ENCODE measurements at places on chromosomes 5 and 9.

GRCh38 chr9:34518110-34518616 lies 4.6 kb downstream of the ENHO start:
- no peak for DNase-seq

DNA sequence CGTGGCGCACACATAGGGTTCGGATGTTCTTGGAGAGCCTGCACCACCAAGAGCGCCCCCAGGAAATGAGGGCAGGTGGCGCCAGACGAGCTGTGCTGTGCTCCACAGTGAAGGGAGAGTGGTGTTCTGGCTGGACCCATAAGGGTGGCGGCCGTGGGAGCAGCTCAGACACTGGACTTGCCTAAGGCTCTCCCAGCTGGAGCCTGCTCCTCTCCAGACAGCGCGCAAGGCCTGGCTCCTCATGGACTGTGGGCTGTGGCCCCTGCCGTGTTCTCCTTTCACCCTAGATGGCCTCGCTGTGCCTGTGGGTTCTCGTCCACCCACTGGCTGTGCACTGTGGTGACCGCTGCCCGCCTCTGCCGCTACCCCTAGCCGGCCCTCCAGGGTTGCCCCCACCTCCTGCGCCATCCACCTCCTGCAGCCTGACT lies 92.9 kb downstream of the EHMT1 start:
- no peak for DNase-seq

DNA sequence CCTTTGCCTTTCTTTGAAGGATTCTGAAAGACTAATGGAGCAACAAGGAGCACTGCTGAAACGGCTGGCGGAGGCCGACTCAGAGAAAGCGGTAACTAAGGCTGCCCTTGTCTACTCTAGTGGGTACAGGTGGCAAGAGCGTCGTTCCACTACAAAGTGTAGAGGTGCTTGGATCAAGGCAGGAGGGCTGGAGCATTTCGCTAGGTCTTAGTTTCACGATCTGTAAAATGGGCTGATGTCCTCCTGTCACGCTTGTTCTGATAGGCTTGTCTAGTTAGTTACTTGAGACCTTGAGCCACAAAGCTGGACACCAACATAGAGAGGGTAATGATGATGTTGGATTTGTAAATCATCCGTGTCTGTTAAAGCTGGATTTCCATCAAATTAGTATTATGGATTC lies 23.0 kb upstream of the GLE1 start:
- no peak for DNase-seq

DNA sequence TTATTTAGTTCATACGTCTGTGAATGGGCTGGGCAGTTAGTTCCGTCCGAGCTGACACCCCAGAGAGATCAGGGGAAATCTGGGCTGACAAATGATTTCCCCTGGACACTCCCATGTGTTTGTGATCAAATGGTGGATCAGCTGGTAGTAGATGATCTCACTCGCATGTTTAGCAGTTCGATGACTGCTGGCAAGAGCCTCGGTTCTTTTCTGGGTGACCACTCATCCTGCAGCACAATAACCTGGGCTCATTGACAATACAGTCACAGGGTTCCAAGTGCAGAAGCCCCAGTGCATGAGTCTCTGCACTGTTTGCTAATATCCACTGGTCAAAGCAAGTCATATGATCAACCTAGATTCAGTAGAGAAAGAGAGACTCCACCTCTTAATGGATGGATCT lies 155.9 kb downstream of the NR2F1-AS1 start:
- no peak for DNase-seq

DNA sequence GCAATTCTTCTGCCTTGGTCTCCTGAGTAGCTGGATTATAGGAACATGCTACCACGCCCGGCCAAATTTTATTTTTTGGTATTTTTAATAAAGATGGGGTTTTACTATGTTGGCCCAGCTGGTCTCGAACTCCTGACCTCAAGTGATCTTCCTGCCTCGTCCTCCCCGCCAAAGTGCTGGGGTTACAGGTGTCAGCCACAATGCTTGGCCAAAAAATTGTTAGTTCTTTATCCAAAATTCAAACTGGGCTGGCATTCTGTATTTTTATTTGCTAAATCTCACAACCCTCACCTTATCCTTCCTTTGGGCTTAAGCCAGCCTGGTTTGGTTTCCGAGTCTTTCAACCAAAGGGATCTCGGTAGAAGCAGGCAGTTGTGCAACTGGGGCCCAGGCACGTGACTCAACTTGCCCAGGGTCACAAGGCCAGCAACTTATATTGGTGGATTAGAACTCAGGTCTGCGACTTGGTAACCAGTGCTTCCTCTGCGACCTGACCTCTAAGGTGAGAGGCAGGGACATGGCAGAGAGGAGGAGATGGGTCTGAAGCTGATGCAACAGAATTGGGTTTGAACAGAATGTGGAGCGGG lies 26.5 kb upstream of the BOD1 start:
- no peak for DNase-seq

GRCh38 chr9:130263601-130264413 lies 1.8 kb upstream of the HMCN2 start:
- DNase-seq: no peak

GRCh38 chr9:136194540-136194939 lies 10.4 kb downstream of the LHX3 start:
- DNase-seq: no peak

- no peak for DNase-seq
These were observed 6.9 kb upstream of the NUDT12 start for GRCh38 chr5:103569313-103570060.

DNA sequence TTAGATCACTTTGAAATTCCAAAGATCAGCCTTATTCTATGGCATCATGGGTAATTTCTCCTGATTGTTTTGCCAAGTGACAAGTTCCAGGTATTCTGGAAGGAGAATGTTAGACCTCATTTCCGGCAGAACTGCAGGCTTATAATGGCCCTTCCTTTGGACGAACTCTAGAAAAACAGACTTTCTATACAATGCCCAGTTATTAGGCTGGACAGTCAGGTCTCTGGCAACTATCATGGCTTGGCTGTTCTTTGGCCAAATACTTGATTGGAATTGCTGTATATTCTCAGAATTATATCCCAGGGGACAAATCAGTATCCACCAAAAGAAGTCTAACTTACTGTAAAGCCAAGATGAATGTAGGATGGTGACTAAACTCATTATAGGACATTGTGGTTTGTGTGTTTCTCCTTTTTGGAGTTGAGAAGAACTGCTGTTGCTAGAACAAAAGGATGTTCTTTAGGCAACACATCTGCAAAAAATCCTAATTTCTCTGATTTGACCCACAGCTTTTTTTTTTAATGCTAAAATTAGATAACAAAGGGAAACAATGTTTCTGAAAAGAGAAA lies 69.0 kb downstream of the ADAMTSL1 start:
- no peak for DNase-seq

GRCh38 chr9:127873223-127873691 lies 4.2 kb downstream of the AK1 start:
- no peak for DNase-seq

DNA sequence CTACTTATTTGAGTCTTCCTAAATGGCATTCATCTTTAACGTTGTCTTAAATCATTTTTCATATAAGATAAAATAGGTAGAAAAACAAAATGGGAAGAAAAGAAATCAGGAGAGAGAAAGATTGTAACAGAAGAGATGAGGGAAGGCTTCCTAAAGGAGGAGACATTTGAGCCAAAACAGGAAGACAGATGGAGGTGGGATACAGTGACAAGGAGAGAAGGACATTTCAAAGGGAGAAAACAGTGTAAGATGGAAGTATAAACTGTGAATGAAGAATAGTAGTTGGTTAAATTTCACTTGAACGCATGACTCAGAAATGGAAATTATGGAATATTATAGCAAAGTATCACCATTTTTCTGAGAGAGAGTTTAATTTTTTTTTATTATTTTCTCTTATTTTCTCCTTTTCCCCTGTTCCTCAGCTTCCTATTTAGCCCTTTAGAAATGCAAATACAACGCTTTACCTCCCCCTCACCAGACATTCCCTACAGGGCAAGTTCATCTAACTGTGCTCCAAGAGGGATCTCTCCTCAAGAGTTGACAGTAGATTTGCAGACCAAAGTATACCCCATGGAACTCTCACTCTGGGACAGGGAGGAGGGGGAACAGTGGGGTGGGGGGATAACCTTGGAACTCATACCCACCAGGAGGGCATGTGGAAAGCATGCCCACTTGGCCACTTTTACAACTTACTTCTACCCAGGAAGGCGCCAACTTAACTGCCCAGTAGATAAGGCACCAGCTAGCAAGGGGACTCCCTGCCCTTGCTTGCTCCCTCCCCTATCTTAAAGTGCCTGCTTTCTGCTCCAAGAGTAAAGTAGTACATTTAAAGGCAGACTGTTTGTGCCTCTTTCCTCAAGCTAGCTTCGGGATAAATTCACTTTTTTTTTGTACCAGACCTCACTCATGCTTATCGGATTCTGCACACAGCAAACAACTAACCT lies 304.7 kb upstream of the POU5F2 start:
- no peak for DNase-seq

DNA sequence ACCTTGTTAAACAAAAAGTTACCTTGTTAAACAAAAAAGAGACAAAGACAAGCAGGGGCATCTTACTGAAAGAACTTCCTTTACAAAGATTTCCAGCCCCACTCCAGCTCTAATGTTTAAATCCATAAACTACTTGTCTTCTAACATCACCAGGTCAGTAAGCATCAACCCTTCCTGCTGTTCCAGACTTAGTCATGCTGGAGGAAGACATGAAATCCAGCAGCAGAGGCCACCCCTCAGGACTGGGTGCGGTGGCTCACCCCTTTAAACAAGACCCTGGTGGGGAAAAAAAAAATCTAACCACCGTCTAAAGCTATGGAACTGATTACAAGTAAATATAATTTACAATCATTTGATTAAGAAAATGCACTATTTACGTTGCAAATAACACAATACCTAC lies 9.1 kb downstream of the PDCL start:
- no peak for DNase-seq

DNA sequence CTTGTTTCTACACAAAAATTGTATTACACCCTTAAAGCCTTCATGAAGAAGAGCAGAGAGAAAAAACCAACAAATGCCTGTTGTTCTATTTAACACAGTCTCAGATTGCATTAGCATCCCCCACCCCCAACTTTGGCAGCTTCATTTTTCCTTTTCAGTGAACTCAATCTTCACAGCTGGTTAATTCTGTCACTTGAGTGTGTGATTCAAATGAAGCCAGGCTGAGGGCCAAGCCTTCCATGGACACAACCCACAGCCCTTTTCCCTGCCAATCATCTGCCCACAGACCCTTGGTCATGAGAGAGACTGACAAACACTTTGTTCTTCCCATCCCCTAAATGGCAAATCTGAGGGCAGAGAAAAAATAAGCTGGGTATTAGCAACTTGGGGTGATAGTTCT lies 217.5 kb upstream of the NMUR2 start:
- no peak for DNase-seq

DNA sequence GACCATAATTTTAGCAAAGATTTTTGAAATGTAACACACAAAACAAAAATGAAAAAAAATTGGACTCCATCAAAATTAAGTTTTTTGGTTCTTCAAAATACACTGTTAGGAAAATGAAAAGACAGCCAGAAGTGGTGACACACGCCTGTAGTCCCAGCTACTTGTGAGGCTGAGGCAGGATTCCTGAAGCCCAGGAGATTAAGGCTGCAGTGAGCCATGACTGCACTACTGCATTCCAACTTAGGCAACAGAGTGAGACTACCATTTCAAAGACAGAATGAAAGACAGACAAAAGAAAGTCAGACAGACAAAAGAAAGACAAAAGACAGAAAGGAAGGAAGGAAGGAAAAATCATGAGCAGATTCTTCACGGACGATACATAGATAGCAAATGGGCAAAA lies 7.5 kb downstream of the DIAPH1 start:
- no peak for DNase-seq
